ENCODE measurements at places on chromosomes 6 and 20. TPM values are rescaled to one million over a fixed set of nuclear protein-coding genes. Genes with fewer than 3 reads are reported as not detected.

GRCh38 chr20:6665621-6666355 lies 101.7 kb upstream of the BMP2 start:
- H3K27ac ChIP-seq: no peak overlapping the region
- no peaks in the 10 kb centered on the region for H3K27me3 ChIP-seq
- DNase-seq: no peak
- H3K36me3 ChIP-seq: no peaks in the 10 kb centered on the region

- H3K4me3 ChIP-seq: peak overlapping the region; percentile 58
Measured at GRCh38 chr20:4973330-4974097, 27.8 kb downstream of the SLC23A2 start.

GRCh38 chr6:94251878-94252277 lies 832.5 kb upstream of the EPHA7 start:
- H3K4me1 ChIP-seq: no peaks in the 10 kb centered on the region
- no peak overlapping the region for H3K4me3 ChIP-seq
- no peaks in the 10 kb centered on the region for H3K27me3 ChIP-seq
- H3K27ac ChIP-seq: no peak overlapping the region

DNA sequence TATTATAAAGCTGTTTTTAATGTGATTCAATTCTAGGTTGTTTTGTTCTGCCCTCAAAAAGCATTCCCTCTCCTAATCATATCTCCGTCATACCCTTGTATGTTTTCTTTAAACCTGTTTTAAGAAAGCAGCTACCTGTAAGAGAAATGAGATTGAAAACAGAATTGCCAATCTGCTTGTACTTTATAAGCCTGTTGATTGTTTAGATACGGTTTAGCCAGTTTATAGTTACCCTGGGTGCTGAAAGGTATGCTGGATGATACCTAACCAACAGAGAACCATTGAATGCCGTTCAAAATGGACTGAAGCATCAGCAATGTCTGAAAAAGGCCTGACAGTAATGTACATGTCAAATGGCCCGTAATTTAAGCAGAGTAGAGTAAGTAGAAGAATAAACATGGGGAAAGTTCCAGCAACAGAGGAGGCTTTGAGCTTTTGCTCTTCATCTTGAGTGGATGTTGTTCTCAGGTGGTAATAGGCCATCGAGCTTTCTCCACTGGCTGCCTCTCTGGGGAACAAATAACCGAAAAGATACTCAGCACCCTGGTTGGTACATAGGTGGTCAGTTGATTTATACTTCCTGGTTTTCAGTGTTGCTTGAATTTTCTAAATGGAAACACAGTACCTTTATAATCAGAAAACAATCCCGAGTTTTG lies 27.5 kb downstream of the PTPN1 start:
- H3K4me3 ChIP-seq: no peak overlapping the region
- peaks cover 76% of the 10 kb centered on the region for H3K4me1 ChIP-seq

DNA sequence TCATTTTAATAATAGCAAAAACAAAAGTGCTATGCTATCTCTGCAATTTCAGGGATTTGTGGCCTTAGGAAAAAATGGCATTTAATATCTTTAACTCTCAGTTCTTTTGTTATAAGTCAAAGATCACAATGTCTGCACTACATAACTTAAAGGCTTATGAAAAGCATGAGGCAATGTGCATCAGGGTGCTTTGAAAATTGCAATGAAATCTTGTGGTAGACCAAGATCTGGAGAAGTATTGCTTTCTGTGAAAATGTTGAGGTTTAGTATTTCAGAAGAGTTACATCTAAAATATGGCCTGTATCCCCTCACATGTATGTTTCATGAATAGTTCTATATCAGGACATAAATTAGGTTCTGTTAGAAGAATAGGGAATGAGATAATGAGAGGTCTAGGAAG lies 200.6 kb downstream of the MEI4 start:
- H3K27ac ChIP-seq: no peak overlapping the region
- H3K36me3 ChIP-seq: no peaks in the 10 kb centered on the region
- no peak for DNase-seq
- H3K27me3 ChIP-seq: no peaks in the 10 kb centered on the region
- H3K4me1 ChIP-seq: no peaks in the 10 kb centered on the region
- no peak overlapping the region for H3K4me3 ChIP-seq

DNA sequence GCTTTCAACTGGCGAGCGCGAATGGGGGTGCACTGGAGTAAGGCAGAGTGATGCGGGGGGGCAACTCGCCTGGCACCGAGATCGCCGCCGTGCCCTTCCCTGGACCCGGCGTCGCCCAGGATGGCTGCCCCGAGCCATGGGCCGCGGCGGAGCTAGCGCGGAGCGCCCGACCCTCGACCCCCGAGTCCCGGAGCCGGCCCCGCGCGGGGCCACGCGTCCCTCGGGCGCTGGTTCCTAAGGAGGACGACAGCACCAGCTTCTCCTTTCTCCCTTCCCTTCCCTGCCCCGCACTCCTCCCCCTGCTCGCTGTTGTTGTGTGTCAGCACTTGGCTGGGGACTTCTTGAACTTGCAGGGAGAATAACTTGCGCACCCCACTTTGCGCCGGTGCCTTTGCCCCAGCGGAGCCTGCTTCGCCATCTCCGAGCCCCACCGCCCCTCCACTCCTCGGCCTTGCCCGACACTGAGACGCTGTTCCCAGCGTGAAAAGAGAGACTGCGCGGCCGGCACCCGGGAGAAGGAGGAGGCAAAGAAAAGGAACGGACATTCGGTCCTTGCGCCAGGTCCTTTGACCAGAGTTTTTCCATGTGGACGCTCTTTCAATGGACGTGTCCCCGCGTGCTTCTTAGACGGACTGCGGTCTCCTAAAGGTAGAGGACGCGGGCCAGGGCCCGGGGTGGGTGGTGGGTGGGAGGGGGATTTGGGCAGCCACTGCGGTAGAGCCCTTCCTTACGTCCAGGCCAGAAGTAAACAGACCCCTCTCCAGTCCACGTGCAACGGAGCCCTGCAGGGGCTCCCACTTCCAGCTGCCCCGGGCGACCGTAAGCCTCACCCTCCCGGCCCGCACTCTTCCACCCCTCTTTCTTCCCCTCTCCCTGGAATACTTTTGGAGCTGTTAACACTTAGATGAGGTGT lies 998 bp downstream of the BMP2 start:
- peak overlapping the region; percentile 80 for H3K4me3 ChIP-seq
- peak; percentile 82 for DNase-seq

- no peaks in the 10 kb centered on the region for H3K27me3 ChIP-seq
- no peaks in the 10 kb centered on the region for H3K36me3 ChIP-seq
- H3K4me1 ChIP-seq: no peaks in the 10 kb centered on the region
- H3K27ac ChIP-seq: no peak overlapping the region
- no peak overlapping the region for H3K4me3 ChIP-seq
Measured at GRCh38 chr6:164792666-164793065, 516.7 kb downstream of the C6orf118 start.

DNA sequence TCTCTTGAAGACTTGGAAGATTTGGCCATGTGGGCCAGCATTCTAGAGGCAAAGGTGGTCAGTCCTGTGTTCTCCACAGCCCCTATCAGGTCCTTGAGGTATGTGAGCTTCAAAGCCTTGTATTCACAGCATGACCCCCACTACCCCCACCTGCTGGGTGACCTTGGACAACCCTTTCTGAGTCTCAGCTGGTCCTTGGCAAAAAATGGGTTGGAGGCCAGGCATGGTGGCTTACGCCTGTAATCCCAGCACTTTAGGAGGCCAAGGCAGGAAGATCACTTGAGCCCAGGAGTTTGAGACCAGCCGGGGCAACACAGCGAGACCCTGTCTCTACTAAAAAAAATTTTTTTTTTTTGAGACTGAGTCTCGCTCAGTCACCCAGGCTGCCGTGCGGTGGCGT lies 42.6 kb downstream of the UBE2V1 start:
- H3K4me3 ChIP-seq: no peak overlapping the region
- peak; percentile 22 for DNase-seq
- no peak overlapping the region for H3K27ac ChIP-seq
- H3K27me3 ChIP-seq: no peaks in the 10 kb centered on the region
- H3K36me3 ChIP-seq: no peaks in the 10 kb centered on the region
- H3K4me1 ChIP-seq: peaks cover 14% of the 10 kb centered on the region

- no peak overlapping the region for H3K27ac ChIP-seq
- peaks cover 3% of the 10 kb centered on the region for H3K36me3 ChIP-seq
- H3K4me1 ChIP-seq: no peaks in the 10 kb centered on the region
- DNase-seq: no peak
Measured at GRCh38 chr20:24545168-24545567, 75.7 kb downstream of the SYNDIG1 start.

DNA sequence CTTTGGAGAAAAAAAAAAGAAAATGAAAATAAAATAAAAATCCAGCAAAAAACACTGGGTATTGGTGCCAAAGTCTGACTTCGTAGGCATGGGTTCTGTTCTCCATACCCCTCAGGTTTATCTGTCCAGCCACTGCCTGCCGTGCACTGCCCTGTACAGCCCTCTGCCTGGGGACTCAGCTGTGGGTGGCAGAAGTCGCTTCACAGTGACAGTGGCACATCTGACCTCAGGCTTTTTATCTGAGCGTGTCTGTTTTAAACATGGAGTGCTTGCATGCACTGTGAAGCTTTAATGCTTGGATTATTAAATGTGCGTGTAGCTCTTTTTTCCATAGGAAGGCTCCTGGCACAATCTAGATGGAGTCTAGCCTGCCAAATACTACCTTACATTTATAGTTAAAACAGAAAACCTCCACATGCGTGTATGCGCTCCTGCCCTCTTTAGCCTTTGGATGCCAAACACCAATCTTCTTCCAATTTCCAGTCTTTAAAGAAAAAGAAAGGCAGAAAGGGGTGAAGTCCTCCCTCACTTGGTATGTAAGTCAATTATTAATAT lies 375.5 kb downstream of the UTRN start:
- no peak overlapping the region for H3K27ac ChIP-seq
- no peaks in the 10 kb centered on the region for H3K27me3 ChIP-seq
- peaks cover 53% of the 10 kb centered on the region for H3K4me1 ChIP-seq
- no peaks in the 10 kb centered on the region for H3K36me3 ChIP-seq
- no peak overlapping the region for H3K4me3 ChIP-seq
- no peak for DNase-seq

DNA sequence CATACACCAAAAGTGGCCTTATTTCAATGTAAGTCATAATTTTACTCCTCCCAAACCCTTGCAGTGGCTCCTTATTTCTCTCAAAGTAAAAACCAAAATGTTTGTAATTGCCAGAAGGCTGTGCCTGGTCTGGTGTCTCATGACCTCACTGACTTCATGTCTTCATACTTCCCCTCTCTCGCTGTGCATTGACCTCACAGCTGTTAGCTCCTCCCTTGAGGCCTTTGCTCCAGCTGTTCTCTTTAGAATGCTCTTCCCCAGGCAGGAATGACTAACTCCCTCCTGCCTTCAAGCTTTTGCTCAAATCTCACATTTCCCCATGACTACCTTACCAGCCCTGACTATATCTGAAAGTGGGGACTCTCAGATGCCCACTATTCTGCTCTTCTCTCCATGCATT lies 83.3 kb downstream of the MTFR2 start:
- peaks cover 2% of the 10 kb centered on the region for H3K36me3 ChIP-seq
- no peak for DNase-seq
- H3K27ac ChIP-seq: no peak overlapping the region
- H3K27me3 ChIP-seq: no peaks in the 10 kb centered on the region

Gene GABBR1
- 62.4 TPM for total RNA-seq

Gene PDYN
- not detected for total RNA-seq

Gene MYBL2
- total RNA-seq: 15.7 TPM

Gene TMEM14A
- 25.7 TPM for total RNA-seq

Gene ENPP5
- 0.12 TPM for total RNA-seq

Gene THBS2
- total RNA-seq: 1,906 TPM

Gene AARS2
- total RNA-seq: 8.6 TPM

Measured in chondrocyte (in vitro differentiated cells).